H4 (cell line): ENCODE measurements at places on chromosomes 4 and X.
A peak's percentile ranks its signal among the peaks of the same experiment; 100 is the strongest.

GRCh38 chr4:94959307-94959706 is 201.6 kb downstream of the BMPR1B start:
- no peak for DNase-seq

DNA sequence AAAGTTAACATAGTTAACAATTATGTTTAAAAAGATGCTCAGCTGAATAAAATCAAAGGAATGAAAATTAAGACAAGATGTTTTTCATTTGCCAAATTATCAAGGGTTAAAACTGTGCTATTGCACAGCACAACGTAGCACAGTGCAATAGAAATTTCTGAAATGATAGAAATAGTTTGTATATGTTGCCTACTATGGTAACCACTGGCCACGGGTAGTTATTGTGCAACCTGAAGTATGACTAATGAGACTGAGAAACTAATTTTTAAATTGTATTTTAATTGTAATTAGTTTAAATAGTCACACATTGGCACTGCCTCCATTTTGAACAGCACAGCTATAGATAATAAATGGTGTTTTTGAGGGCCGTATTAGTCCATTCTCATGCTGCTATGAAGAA is 343.1 kb upstream of the FAM241A start:
- no peak for DNase-seq

DNA sequence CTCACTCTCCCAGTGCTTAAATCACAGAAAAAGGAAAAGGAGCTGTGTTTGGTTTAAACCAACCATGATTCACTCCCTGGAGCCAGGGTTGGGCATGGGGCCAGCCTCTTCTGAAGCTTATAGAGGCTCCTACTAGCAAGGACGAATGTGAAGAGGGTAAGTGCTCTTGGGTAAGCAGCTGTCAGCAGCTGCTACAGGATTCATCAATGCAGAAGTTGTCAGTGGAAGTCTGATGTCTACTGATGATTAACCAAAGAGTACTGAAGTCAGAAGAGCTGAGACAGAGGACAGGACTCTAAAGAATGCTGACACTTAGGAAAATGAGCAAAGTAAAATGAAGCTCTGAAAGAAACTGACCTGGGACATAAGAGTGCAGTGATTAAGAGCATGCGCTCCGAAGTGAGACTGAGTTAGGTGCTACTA is 32.7 kb upstream of the JADE1 start:
- DNase-seq, result peak; percentile 76

GRCh38 chrX:32533848-32534247 is 677.5 kb downstream of the DMD start:
- no peak for DNase-seq

DNA sequence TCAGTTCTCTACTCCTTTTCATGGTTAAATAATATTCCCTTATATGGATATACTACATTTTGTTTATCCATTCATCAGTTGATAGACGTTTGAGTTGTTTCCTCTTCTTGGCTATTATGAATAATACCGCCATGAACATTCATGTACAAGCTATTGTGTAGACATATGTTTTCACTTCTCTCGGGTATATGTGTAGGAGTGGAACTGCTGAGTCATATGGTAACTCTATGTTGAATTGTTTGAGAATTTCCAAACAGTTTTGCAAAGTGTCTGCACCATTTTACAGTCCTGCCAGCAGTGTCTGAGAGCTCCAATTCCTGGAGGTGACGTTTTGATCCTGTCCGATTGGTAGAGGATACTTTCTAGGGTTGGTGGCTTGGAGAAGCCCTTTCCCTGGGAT is 23.6 kb downstream of the PLAC1 start:
- DNase-seq, result no peak

- no peak for DNase-seq
These were observed 757.8 kb upstream of the HS3ST1 start for GRCh38 chr4:12186526-12186925.

GRCh38 chr4:47143261-47143660 is 111.9 kb downstream of the GABRB1 start:
- no peak for DNase-seq

DNA sequence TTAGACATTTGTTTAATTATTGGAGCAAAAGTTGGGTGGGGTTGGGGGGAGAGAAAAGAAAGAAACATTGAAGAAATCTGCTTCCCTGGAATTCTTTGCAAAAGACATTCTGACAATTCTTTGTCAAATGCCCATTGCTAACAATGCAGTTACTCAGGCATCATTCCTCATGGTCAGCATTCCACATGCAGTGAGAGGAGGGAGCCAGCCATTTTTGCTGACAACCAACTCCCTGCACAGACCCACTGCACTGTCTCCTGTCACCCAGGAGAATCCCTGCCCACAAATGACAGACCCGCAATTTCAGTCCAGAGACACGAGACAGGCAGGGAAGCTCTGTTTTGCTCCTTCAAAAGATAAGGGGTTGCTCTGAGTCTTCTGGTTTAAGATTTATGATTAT is 985.1 kb upstream of the SLIT2 start:
- DNase-seq, result no peak

- DNase-seq, result no peak
These were observed 31.4 kb downstream of the EXOC1 start for GRCh38 chr4:55884851-55885219.

GRCh38 chr4:15245006-15245530 is 182.8 kb upstream of the C1QTNF7 start:
- no peak for DNase-seq

GRCh38 chr4:120011725-120012124 is 54.9 kb downstream of the MAD2L1 start:
- no peak for DNase-seq
